WTC11 (cell line): ENCODE measurements at places on chromosomes 6 and 20. TPM values are rescaled to one million over a fixed set of nuclear protein-coding genes. Genes with fewer than 3 reads are reported as not detected.

DNA sequence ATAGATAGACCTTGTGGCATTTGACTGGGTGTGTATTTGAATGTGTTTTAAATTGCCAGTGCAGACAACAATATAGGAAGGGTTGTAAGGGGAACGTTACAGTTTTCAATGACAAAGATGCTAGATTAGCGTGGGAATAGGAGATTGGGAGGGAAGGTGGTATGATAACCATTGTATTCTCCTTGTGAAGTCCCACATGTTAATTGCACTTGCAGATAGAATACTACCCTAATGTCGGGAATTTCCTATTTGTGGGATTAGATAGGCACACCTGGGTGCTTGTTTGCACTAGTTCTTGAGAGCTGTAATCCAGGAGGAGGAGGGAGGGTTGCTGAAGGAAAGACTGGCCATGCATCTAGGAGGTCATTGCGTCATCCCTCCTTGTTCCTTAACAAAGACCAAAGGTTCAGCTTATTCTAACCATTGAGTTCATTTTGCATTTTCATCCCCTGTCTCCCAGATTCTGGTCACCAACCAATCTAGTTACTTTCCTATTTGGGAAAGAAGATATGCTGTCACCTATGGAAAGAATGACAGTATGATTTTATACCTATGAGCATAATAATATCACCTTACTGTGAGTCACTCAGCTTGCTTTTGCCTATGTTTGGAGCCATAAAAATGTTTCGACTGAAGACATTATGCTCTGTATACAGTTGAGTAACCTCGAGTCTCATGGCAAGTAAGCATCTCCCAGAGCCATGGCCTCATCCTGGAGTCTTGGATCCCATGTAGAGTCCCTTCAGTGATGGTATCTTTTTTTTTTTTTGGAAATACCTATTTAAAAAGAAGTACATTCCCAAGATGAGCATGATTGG, 201.5 kb downstream of the DTNBP1 start:
- peaks cover 13% of the 10 kb centered on the region for H3K36me3 ChIP-seq
- H3K4me1 ChIP-seq, result peaks cover 88% of the 10 kb centered on the region
- H3K4me3 ChIP-seq, result no peak overlapping the region
- H3K27me3 ChIP-seq, result no peaks in the 10 kb centered on the region
- no peak overlapping the region for H3K27ac ChIP-seq
- DNase-seq, result no peak

GRCh38 chr6:36131511-36132245, 1.4 kb downstream of the MAPK13 start:
- no peak for DNase-seq
- no peaks in the 10 kb centered on the region for H3K36me3 ChIP-seq
- H3K4me1 ChIP-seq, result peaks cover 32% of the 10 kb centered on the region

DNA sequence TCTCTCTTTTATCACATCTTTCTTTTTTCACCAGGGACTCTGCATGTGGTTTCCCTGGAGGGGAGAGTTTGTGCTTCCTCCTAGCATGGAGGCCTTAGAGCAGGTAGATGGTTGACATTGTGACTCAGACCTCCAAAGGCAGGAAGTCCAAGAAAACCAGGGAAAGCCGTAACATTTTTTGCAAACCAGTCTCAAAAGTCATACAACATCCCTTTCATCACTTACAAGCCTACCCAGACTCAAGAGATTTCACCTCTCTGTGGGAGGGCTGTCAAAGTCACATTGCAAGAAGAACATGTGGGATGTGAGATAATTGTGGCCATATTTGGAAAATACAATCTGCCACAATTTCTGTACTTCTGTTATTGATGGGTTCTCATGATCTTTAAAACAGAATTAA, 46.2 kb downstream of the SNRNP48 start:
- H3K36me3 ChIP-seq, result no peaks in the 10 kb centered on the region
- DNase-seq, result no peak
- H3K27me3 ChIP-seq, result no peaks in the 10 kb centered on the region
- H3K27ac ChIP-seq, result no peak overlapping the region

- peaks cover 11% of the 10 kb centered on the region for H3K36me3 ChIP-seq
- no peak for DNase-seq
- no peaks in the 10 kb centered on the region for H3K27me3 ChIP-seq
Measured at GRCh38 chr6:109051301-109052017, 43.2 kb downstream of the SESN1 start.

DNA sequence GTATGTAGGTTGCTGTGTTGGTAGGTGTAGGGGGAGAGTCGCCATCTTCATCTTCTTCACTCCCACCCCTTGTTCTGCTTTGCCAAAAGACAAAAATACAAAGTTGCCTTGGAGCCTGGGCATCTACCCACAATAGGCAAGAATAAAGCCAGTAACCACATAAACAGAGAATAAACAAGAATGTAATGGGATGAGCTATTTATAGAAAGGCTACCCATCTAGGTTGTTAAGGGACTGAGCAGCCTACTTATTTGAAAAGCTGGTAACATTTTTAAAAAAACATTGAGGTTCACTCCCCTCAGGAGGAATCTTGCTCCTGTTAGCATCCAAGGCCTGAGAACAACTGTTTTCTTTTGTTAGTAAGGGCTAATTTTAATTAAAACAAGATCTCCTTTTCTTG, 301.4 kb upstream of the STXBP5 start:
- H3K4me3 ChIP-seq, result no peak overlapping the region
- H3K27me3 ChIP-seq, result no peaks in the 10 kb centered on the region
- H3K4me1 ChIP-seq, result peaks cover 6% of the 10 kb centered on the region
- no peaks in the 10 kb centered on the region for H3K36me3 ChIP-seq
- no peak overlapping the region for H3K27ac ChIP-seq

DNA sequence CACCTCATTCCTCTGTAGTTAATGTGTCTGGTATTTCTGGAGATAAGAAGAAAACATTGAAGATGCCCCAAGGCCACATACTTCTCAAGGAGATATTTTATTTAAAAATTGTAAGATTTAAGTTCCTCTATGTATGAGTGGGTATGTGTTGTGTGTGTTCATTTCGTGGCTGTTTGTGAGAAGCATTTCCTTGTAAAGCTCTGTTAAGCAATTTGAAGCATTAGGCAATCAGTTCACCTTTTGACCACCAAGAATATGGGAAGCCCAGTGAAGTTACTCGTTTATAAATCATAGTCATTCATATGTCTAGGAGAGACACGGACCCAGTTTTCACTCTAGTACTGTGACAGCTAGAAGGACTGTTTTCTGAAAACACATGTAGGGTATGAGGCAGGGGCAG, 717.6 kb upstream of the MAP3K7 start:
- H3K27me3 ChIP-seq, result peaks cover 97% of the 10 kb centered on the region
- DNase-seq, result no peak
- peaks cover 6% of the 10 kb centered on the region for H3K4me1 ChIP-seq

DNA sequence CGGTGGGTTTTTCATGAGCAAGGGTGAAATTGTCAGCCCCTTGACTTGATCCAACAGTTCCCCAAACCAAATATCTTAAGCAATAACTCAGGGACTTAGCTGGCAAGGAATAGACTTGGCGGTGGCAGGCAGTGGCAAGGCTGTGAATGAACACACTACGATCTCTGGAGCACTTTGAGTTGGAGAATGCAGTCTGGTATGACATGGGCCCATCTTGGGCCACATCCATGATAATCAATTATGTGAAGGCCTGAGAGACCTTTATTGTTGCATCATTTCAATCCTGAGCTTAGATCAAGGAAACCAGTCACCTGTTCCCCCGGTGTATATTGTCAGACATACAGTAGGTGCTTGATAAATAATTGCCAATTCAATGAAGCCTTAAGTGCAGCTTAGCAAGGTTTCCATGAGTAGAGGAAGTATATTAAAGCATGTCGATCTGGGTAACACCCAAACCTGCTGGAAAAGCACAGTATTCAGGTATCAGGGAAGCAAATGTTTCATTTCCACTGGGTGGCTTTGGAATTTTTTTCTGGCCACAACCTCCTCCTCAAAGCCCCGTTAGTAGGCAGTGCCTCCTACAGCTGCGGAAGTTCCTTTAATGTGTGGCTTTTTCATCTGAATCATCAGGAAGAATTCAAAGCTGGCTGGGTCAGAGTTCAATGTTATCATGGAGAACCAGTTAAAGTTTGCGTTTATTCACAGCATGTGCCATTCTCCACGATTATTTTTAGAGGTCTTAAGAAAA, 10.2 kb downstream of the CASS4 start:
- no peak for DNase-seq
- peaks cover 50% of the 10 kb centered on the region for H3K27me3 ChIP-seq
- peaks cover 9% of the 10 kb centered on the region for H3K4me1 ChIP-seq
- no peaks in the 10 kb centered on the region for H3K36me3 ChIP-seq

DNA sequence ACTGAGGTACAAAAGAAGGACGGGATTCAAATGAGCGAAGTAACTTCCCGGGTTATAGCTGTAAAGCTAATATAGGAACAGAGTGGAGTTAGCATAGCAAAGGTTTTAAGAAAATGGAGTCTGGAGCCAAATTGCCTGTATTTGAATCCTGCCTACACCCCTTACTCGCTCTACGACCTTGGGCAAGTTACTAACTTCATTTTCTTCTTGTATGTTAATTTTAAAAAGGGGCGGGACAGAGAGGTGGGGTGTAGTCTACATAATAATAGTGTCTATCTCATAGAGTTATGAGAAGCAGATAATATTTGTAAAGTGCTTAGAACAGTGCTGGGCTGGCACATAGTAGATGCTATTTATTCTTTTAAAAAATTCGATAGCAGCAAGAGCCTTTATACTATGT, 705 bp downstream of the ZSCAN23 start:
- H3K4me3 ChIP-seq, result no peak overlapping the region; the same call in none of the 2 replicates
- peaks cover 2% of the 10 kb centered on the region; the same call in 1 of the 2 replicates for H3K36me3 ChIP-seq
- peaks cover 16% of the 10 kb centered on the region for H3K4me1 ChIP-seq
- H3K27me3 ChIP-seq, result peaks cover 6% of the 10 kb centered on the region
- H3K27ac ChIP-seq, result peak overlapping the region; percentile 99
- no peak for DNase-seq

DNA sequence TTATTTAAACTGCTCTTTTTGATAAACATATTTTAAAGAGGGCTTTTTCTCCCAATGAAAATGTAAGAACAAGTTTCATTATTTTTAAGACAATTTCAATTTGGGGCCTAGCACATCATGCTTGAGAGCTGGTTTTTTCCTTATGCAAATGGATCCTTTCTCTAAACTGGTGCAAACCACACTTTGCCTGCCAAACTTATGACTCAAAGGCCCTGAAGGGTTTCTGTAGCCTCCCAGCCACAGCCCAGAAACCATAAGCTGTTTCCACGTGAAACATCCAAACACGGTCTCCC, 451 bp upstream of the HSF2 start:
- H3K4me1 ChIP-seq, result peaks cover 7% of the 10 kb centered on the region
- H3K27ac ChIP-seq, result no peak overlapping the region
- H3K4me3 ChIP-seq, result peak overlapping the region; percentile 56
- H3K27me3 ChIP-seq, result peaks cover 61% of the 10 kb centered on the region
- no peak for DNase-seq

- no peak overlapping the region for H3K4me3 ChIP-seq
- peaks cover under 1% of the 10 kb centered on the region; the same call in 1 of the 2 replicates for H3K36me3 ChIP-seq
- H3K27ac ChIP-seq, result peak overlapping the region; percentile 97
- H3K27me3 ChIP-seq, result no peaks in the 10 kb centered on the region
- peaks cover 23% of the 10 kb centered on the region for H3K4me1 ChIP-seq
Measured at GRCh38 chr20:34567892-34568865, 9.7 kb downstream of the MAP1LC3A start.

DNA sequence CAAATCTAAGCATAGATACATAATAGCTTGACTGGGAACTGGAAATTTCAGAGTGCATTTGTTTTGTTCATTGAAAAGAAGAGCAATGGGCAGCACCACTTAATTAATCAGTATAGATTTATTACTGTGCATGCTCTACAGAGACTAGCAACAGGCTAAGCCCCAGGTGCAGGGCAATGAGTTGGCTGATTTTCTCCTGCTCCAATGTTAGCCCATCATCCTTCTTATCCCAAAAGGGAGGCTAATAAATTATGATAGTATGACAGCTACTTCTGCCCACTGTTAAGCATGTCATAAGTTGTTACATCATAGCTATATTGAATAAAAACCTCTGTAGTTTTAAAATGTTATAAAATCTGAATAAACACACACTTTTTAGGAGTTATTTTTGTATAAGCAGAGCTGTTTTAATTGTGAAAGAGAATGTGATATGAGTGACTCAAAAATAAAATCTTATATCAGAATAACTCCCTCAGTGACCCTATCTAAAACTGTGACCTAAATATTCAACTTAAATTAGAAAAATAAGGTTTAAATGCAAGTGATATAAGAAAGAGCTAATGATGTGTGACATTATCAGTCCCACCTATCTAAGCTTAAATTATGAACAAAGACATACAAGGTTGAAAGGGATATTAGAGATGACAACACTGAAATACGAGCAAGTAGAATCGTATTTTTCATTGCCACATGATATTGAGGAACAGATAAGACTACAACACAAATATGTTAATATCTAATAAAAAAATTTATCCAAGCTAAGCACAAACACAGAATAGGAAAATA, 967.3 kb upstream of the ADGRB3 start:
- H3K4me3 ChIP-seq, result no peak overlapping the region
- DNase-seq, result no peak
- no peak overlapping the region for H3K27ac ChIP-seq
- peaks cover 24% of the 10 kb centered on the region for H3K36me3 ChIP-seq
- no peaks in the 10 kb centered on the region for H3K4me1 ChIP-seq
- H3K27me3 ChIP-seq, result no peaks in the 10 kb centered on the region

GSTA2 gene
- 0.14 TPM in 1 of 3 replicates, not detected in the others for total RNA-seq

PI16 gene
- total RNA-seq, result 0.09 to 0.17 TPM in 2 of 3 replicates, not detected in the other

GGTLC1 gene
- total RNA-seq, result not detected in 3 replicates

ZNF334 gene
- 18.7 to 20.1 TPM (median 19.2 TPM) in 3 replicates for total RNA-seq

C6orf118 gene
- total RNA-seq, result 0.22 to 0.69 TPM (median 0.25 TPM) in 3 replicates

L3MBTL3 gene
- total RNA-seq, result 13.0 to 18.1 TPM (median 13.7 TPM) in 3 replicates

BPI gene
- not detected in 3 replicates for total RNA-seq
